ENCODE measurements at places on chromosomes 1 and 21. TPM values are rescaled to one million over a fixed set of nuclear protein-coding genes. Genes with fewer than 3 reads are reported as not detected.

Gene FCRL5
- not detected for total RNA-seq

GRCh38 chr21:25582888-25583287 is 24.4 kb downstream of the MRPL39 start:
- DNase-seq: no peak

- no peak for DNase-seq
These were observed 8.9 kb downstream of the HYI start for GRCh38 chr1:43444836-43445235.

DNA sequence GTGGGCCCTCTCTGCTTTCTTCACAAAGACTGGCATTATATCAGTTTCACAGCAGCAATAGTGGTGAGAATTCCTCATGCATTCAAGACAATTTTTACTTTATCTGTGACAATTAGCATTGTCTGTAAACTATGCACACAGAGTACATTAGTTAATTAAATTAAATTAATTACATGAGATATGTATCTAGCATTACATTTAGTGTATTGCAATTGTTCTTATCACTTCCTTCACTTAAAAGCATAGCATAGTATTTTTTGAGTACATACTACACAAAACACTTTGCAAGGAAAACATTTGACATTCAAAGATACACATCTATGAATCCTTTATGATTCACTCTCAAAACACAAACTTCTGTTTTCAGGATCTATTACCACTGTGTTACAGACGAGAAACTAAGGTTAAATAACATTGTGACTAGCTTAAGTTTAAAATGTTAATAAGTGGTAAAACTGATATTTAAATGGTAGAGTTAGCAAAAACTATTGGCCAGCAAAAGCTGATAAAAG is 1542.6 kb downstream of the PLA2G4A start:
- no peak for DNase-seq

Gene S100A5
- total RNA-seq: not detected

GRCh38 chr1:194473766-194474165 is 1287.4 kb upstream of the B3GALT2 start:
- no peak for DNase-seq

DNA sequence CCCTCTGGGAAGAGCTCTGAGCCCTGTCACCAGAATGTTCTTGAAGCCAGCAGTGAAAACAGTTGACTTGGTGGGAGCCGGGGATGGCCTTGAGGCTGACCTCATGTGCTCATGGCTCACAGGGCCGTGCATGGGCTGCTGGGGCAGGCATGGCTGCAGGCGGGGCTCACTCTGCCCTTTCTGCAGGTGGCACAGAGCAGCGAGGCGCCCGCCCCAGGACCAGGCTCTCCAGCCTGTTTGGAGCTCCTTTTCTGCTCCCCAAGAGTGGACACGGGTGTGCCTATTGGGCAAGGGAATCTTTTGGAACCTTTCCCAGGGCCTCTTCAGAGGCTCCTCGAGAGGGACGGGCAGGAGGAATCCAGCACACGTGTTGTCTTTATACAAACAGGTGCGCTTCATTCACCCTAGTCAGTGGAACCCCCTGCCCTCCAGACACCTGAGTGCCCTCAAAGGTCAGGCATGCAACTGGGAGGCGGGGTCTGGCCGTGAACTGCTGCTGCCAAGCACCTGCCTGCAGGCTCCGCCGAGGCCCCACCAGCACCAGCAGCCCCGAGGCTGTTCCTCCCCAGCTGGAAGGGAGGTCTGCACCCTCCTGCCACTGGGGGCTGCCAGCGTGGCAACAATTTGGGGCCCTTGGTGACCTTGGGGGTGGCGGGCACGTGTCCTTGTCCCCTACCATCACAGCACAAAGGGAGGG is 2.6 kb upstream of the TTC34 start:
- peak; percentile 44 for DNase-seq

Gene ZNF436
- total RNA-seq: 4.7 TPM

- no peak for DNase-seq
These were observed 33.1 kb upstream of the FOXO6 start for GRCh38 chr1:41328001-41328615.

- DNase-seq: no peak
These were observed 8.7 kb downstream of the CD247 start for GRCh38 chr1:167509587-167509986.

DNA sequence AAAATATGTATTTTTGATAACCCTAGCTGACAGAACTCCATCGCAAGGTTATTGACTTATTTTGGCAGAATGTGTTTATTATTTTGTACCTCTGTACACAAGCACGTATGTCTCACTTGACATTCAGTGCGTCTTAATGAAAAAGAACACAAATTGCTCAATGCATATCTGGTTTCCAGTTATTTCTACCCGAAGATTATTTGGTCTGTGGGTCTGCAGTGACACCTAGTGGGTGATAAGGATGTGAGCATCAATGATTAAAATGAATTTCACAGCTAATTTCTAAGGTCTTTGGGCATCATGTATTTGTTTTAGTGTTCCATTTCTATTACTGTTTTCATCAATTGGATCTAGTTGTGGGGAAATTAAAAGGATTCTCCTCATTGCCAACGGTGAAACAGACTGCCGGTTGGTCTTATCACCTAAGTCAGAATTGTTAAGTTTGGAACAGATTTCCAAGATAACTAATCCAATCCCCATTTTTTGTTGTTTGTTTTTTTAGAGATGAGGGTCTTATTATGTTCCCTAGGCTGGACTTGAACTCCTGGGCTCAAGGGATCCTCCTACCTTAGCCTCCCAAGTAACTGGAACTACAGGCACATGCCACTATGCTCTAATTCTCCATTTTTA is 13.9 kb downstream of the DDX20 start:
- DNase-seq: no peak

GRCh38 chr1:202009326-202010179 is 834 bp upstream of the ELF3 start:
- DNase-seq: no peak

Gene VTCN1
- not detected for total RNA-seq

- DNase-seq: no peak
These were observed 47.0 kb downstream of the USP25 start for GRCh38 chr21:15776818-15777217.

Gene ZNF593OS
- not detected for total RNA-seq

GRCh38 chr1:190129366-190129765 is 348.3 kb downstream of the BRINP3 start:
- no peak for DNase-seq

DNA sequence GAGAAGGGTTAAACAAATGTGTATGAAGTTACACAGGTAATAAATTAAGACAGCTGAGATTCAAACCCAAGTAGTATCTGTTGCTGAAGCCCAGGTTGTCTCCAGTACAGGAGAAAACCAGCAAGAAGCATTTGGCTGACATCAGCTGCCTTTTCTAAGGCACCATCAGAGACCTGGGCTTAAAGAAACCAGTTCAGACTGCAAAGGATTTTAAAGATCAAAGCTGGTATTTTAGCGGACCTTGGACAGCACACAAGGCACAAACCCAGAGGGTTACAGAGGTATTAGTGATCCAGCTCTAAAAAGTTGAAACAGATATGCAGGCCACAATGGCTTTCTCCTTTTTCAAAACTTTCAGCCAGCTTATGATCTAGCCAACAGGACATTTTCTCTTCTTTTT is 23.4 kb downstream of the BEND5 start:
- DNase-seq: no peak

DNA sequence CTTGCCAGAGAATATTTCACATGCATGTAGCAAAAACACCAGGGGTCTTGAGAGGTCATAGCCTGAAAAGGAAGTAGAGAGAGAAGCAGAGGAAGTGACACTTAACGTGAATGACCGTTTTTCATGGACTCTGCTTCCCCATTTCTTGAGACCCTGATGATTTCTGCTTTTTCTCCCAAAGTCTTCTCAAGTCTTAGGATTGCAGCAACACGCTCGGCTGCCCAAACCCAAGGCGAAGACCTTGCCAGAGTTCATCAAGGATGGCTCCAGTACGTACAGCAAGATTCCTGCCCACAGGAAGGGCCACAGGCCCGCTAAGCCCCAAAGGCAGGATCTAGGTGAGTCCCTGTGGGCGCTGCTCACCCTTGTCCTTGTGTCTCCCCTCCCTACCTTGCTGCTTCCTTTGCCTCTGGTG is 12.8 kb downstream of the THEMIS2 start:
- no peak for DNase-seq

- no peak for DNase-seq
These were observed 38.3 kb downstream of the NCF2 start for GRCh38 chr1:183551924-183552323.

Gene AIRE
- not detected for total RNA-seq

Gene LORICRIN
- total RNA-seq: not detected

Gene KCNN3
- total RNA-seq: not detected

Gene CYYR1
- not detected for total RNA-seq

GRCh38 chr1:39255222-39255621 is 50.7 kb downstream of the MACF1 start:
- DNase-seq: no peak

- DNase-seq: no peak
These were observed 31.5 kb downstream of the LDLRAD1 start for GRCh38 chr1:53986458-53986857.

DNA sequence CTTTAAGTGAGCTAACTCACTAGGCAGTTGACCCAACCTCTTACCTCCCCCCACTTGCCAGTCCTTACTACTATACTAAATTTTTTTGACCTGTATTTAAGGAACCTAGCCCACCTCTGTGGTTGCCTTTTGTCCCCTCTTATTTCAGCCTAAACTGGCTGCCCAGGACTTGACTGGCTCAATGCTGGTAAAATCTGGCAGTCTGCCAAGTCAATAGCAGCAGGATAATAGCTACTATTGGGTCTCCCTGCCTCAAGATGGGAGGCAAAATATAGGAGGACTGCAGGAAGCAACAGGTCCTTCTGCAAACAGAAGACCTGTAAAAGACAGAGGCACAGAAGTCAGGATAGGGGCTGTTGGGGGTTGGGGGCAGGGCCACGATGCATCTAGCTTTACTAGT is 144.2 kb upstream of the POGK start:
- DNase-seq: no peak

Gene C8B
- not detected for total RNA-seq

Gene DNTTIP2
- 78.4 TPM for total RNA-seq
